GDM1 (cell line): ENCODE measurements at places on chromosomes 4 and X.

- DNase-seq, result no peak
These were observed 6.9 kb upstream of the MSANTD1 start for GRCh38 chr4:3241898-3242524.

DNA sequence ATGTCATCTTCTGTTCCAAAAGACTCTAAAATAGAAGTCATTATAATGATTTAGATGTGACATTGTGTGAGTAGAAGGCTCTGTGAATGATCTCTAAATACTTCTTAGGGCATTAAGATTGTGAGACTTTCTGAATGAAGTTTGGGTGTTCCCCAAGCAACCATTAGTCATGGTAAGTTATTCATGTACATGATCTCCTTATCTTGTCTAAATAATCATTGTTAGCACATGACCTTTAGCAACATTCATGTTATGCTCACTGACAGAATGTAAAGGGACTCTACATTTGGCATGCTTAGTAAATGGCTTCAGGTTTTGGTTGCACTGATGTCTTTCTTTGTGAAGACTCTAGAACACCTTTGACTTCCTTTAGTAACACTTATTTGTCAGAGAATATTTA lies 140.8 kb upstream of the AGA start:
- DNase-seq, result no peak

DNA sequence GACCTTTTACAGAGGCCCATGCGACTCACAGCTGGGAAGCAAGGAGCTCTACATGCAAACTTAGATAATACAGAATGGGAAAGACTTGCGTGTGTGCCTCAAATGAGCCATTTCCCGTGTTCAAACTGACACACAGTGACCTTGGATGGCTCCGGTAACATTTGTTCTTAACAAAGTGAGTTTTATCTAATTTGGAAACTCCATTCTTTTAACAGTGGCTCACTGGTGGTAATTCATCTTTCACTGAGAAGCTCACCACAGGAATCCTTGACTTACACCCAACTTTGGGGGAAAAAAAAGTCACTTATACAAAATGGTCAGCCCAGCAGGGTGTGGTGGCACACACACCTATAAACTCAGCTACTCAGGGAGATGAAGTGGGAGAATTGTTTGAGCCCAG lies 190.6 kb downstream of the LDB2 start:
- no peak for DNase-seq

DNA sequence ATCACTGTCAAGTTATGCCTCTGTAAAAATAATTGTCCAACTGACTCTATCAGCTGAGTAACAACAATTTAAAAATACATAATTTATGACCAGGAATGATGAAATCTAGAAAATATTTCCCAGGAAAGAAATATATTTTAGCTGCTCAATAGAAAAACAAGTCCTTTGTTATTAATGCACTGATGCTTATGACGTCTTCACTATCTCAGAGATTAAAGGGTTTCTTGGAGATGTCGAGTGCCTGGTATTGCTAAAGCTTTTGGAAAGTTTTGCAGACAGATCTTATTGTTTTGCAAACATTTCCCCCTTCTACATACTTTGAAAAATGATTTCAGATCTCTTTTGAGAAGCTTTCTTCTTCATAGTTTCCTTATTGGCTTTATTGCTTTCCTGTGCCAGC lies 154.6 kb upstream of the RPS6KA3 start:
- DNase-seq, result no peak

GRCh38 chr4:124631760-124632159 lies 80.8 kb downstream of the ANKRD50 start:
- no peak for DNase-seq

- DNase-seq, result no peak
These were observed 4.3 kb upstream of the MXD4 start for GRCh38 chr4:2266181-2266580.

- DNase-seq, result no peak
These were observed 30.7 kb downstream of the SERPINA7 start for GRCh38 chrX:106007815-106008214.

DNA sequence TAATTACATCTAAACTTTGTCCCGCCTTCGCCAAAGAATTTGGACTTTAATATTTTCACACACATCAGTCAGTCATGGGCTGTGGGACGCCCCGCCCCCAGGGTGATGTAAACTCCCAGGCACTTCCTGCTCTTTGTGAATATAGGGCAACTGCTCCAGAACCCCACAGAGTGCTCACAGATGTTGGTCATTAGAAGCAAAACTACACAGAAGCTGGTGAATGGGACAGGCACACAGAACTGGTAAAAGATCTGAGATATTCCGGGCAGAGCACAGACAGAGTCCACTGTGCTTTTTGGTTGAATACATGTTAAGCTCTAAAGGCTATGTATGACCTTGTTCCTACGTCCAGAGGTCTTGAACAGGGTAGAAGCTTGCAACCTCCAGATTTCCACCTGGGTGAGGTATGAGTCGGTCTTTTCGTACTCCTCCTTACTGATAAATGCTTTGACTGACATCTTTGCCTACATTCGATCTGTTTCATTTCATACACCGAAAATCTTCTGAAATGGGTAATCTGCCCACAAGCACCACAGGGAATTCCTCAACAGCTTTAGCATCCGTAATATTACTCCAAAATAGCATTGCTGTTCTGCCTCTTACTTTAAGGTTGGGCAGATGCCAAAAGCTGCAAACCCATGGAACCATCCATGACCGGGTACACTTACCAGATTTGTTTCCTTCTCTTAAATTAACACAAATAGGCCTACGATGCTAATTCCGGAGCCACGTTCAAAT lies 144.6 kb downstream of the AMELX start:
- DNase-seq, result no peak

GRCh38 chr4:139843641-139844040 lies 178.0 kb downstream of the MGST2 start:
- no peak for DNase-seq

- DNase-seq, result no peak
These were observed 1249.2 kb downstream of the STIM2 start for GRCh38 chr4:28109801-28110200.
